ENCODE measurements at places on chromosomes 5 and 9. TPM values are rescaled to one million over a fixed set of nuclear protein-coding genes. Genes with fewer than 3 reads are reported as not detected.

DNA sequence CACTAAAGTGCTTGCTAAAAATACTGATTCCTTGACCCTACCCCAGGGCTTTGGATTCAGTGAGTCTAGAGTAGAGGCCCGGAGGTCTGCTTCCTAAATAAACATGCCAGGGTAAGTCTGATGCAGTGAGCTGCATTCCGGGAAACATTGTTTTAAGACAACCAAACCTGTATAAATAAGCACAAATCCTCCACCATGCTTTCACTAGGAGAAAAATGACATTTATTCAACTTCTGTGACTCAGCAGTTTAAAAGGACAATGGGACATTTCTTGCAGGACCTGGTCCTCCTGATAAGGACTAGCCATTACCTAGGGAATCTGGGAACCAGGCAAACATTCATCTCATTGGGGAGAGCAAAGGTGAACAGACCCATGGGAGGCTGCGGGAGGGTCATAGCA is 335.3 kb downstream of the MLLT3 start:
- H3K4me3 ChIP-seq: no peak overlapping the region
- H3K36me3 ChIP-seq: no peaks in the 10 kb centered on the region
- no peak overlapping the region for H3K27ac ChIP-seq

DNA sequence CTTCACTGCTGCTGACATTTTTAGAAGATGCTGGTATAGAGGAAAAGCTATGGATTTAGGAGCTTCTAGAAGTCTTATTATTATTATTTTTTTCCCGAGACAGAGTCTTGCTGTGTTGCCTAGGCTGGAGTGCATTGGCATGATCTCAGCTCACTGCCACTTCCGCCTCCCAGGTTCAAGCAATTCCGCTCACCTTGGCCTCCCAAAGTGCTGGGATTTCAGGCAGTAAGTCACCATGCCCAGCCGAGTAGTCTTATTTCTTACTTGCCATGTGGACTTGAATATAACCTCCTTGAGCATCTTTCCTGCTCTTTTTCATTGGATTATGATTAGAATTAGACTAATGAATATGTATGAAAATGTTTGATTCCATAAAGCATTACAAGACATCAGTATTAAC is 119.5 kb downstream of the NR3C1 start:
- H3K27ac ChIP-seq: no peak overlapping the region
- DNase-seq: no peak
- peaks cover 46% of the 10 kb centered on the region for H3K36me3 ChIP-seq
- H3K4me3 ChIP-seq: no peak overlapping the region
- H3K4me1 ChIP-seq: no peaks in the 10 kb centered on the region
- H3K27me3 ChIP-seq: no peaks in the 10 kb centered on the region

The RASGRF2 gene
- polyA plus RNA-seq: not detected

The SPATA31A5 gene
- polyA plus RNA-seq: not detected

- DNase-seq: no peak
- peak overlapping the region; percentile 96 for H3K4me3 ChIP-seq
- H3K27me3 ChIP-seq: no peaks in the 10 kb centered on the region
- peak overlapping the region; percentile 53 for H3K27ac ChIP-seq
- H3K36me3 ChIP-seq: peaks cover 10% of the 10 kb centered on the region
Observed at GRCh38 chr5:154447089-154447725, 1.4 kb downstream of the SAP30L start.

GRCh38 chr5:158390577-158390976 is 531.6 kb upstream of the CLINT1 start:
- H3K27ac ChIP-seq: peak overlapping the region; percentile 34
- DNase-seq: no peak
- no peaks in the 10 kb centered on the region for H3K36me3 ChIP-seq

The GABRP gene
- polyA plus RNA-seq: 0.03 TPM

The SHOC1 gene
- polyA plus RNA-seq: not detected

DNA sequence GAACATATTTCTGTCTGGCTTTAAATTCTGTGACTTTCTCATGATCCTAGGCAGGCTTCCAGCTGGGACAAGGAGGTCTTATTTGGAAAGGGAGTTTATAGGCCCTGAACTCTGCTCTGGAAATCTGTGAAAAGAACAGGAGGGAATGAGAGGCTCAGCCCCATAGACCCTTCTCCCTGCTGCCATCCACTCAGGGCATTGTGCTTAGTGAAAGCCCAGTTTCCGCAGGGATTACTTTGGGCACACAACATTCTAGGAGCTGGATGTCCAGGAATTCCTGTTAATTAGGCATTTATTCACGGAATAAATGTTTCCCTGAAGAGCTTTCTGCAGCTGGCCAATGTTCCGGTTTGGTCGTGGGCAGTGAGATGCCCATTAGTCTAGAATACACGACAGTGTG is 32.7 kb upstream of the COL15A1 start:
- H3K4me3 ChIP-seq: no peak overlapping the region
- peaks cover 23% of the 10 kb centered on the region for H3K4me1 ChIP-seq
- no peaks in the 10 kb centered on the region for H3K36me3 ChIP-seq
- no peak for DNase-seq
- H3K27me3 ChIP-seq: no peaks in the 10 kb centered on the region
- no peak overlapping the region for H3K27ac ChIP-seq

The TEX53 gene
- not detected for polyA plus RNA-seq

- H3K4me3 ChIP-seq: no peak overlapping the region
- H3K27me3 ChIP-seq: no peaks in the 10 kb centered on the region
- no peak for DNase-seq
- peaks cover 3% of the 10 kb centered on the region for H3K4me1 ChIP-seq
- peak overlapping the region; percentile 77 for H3K27ac ChIP-seq
- H3K36me3 ChIP-seq: no peaks in the 10 kb centered on the region
Observed at GRCh38 chr9:89154651-89155336, 23.8 kb downstream of the SHC3 start.

- H3K4me1 ChIP-seq: peaks cover 82% of the 10 kb centered on the region
- no peak overlapping the region for H3K4me3 ChIP-seq
- H3K36me3 ChIP-seq: peaks cover 14% of the 10 kb centered on the region
- no peaks in the 10 kb centered on the region for H3K27me3 ChIP-seq
- DNase-seq: no peak
Observed at GRCh38 chr5:150615141-150615699, 25.2 kb upstream of the SYNPO start.

DNA sequence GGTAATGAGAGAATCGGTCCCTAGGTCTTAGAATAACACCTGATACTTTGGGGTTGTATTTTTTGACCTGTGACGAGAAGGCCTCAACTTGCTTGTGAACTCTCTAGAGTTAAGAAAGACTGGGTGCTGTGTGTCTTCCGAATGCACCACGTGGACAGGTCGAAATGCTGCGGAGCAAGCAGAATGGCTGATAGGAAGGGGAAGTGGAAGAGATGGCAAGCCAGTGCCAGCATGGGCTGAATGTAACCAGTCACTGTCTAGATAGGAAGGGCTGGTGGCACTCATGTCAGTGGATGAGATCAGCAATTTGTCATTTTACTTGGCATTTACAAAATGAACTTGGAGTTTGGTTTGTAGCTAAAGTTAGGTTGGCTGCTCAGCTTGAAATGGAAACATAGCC is 5.6 kb downstream of the OTULINL start:
- H3K27ac ChIP-seq: no peak overlapping the region
- H3K36me3 ChIP-seq: no peaks in the 10 kb centered on the region
- H3K4me1 ChIP-seq: no peaks in the 10 kb centered on the region
- H3K27me3 ChIP-seq: peaks cover 34% of the 10 kb centered on the region
- DNase-seq: no peak

DNA sequence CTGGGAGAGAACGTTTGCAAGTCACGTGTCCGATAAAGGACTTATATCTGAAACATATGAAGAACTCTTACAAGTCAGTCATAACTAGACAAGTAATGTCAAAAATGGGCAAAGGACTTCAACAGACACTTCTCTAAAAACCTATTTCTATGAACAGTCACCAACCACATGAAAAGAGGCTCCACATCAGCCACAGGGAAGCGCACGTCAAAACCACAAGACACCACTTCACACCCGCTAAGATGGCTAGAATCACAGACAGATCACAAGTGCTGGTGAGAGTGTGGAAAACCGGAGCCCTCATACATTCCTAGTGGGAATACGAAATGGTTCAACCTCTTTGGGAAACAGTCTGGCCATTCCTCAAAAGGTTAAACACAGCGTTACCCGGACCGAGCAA is 11.5 kb upstream of the CARD9 start:
- no peak for DNase-seq
- no peaks in the 10 kb centered on the region for H3K4me1 ChIP-seq
- no peaks in the 10 kb centered on the region for H3K27me3 ChIP-seq
- no peak overlapping the region for H3K4me3 ChIP-seq
- H3K27ac ChIP-seq: no peak overlapping the region

The SLC6A18 gene
- polyA plus RNA-seq: not detected

DNA sequence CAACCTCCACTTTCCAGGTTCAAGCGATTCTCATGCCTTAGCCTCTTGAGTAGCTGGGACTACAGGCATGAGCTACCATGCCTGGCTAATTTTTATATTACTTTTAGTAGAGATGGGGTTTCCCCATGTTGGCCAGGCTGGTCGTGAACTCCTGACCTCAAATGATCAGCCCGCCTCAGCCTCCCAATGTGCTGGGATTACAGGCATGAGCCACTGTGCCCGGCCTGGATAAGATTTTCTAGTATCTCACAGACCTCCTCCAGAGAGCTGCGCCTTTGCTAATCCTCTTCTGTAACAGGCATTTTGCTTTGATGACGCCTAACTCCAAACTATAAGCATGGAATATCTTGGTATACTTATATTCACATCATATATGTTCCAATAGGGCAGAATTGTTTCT is 99.4 kb downstream of the FSTL4 start:
- DNase-seq: no peak
- no peaks in the 10 kb centered on the region for H3K27me3 ChIP-seq
- H3K4me3 ChIP-seq: no peak overlapping the region
- no peak overlapping the region for H3K27ac ChIP-seq
- no peaks in the 10 kb centered on the region for H3K36me3 ChIP-seq

GRCh38 chr5:50898966-50899365 is 232.5 kb downstream of the PARP8 start:
- no peak overlapping the region for H3K27ac ChIP-seq
- DNase-seq: no peak
- no peaks in the 10 kb centered on the region for H3K27me3 ChIP-seq
- no peaks in the 10 kb centered on the region for H3K4me1 ChIP-seq

The CARTPT gene
- polyA plus RNA-seq: not detected

The LCN10 gene
- polyA plus RNA-seq: not detected

DNA sequence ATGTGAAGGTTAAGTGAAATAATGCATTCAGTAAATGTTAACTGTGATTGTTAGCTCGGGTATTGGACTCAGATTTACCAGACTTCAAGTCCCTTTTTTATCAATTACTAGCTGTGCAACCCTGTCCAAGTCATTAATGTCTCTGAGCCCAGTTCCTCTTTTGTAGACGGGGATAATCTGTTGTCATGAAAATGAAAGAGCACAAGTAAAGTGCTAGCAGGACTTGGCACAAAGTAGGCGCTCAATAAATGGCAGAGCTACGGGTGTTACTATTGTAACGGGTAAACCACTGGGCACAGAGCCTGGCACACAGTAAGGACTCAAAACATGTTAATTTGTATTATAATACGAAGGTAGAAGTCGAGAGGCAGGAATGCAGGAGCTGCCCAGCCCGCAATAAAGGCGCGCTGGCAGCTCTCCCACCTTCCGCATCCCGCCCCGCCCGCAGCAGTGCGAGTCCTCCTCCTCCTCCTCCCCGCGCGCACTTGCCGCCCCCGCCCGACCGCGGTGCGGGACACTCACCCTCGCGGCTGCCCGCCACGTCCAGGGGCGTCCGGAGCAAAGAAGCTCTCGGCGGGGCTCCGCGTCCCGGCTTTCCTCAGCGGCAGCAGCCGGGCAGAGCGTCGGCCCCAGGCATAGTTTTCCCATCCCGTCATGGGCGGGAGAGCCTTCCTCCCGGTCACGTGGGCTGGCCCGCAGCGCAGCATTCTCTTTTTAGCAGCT is at the start of gene C1QTNF2:
Gene C1QTNF2 (minus strand): TSS at position 637 of the 723 bp plus-strand sequence. CDS start 15,615 bp downstream, outside the sequence.
- DNase-seq: peak; percentile 77
- H3K4me3 ChIP-seq: peak within 1 kb of the TSS; percentile 59
- H3K4me1 ChIP-seq: peaks cover 10% of the 10 kb centered on the region
- no peaks in the 10 kb centered on the region for H3K27me3 ChIP-seq
- H3K36me3 ChIP-seq: no peaks in the 10 kb centered on the region

GRCh38 chr5:33321026-33321425 is 119.7 kb upstream of the TARS1 start:
- H3K4me3 ChIP-seq: no peak overlapping the region
- H3K27ac ChIP-seq: peak overlapping the region; percentile 81
- DNase-seq: no peak
- H3K27me3 ChIP-seq: no peaks in the 10 kb centered on the region
- peaks cover 21% of the 10 kb centered on the region for H3K4me1 ChIP-seq
- H3K36me3 ChIP-seq: no peaks in the 10 kb centered on the region

DNA sequence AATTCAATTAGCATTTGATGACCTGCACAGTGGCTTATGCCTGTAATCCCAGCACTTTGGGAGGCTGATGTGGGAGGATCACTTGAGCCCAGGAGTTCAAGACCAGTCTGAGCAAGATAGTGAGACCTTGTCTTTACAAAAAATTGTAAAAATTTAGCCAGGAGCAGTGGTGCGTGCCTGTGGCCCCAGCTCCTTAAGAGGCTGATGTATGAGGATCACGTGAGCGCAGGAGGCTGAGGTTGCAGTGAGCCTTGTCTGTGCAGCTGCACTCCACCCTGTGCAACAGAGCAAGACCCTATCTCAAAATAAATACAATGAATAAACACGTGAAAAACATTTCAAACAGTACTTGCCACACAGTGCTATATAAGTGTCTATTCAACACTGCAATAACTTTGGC is 4.2 kb downstream of the ABCA1 start:
- no peak overlapping the region for H3K27ac ChIP-seq
- no peaks in the 10 kb centered on the region for H3K27me3 ChIP-seq
- no peak overlapping the region for H3K4me3 ChIP-seq
- no peaks in the 10 kb centered on the region for H3K36me3 ChIP-seq
- peaks cover 4% of the 10 kb centered on the region for H3K4me1 ChIP-seq

- DNase-seq: no peak
- H3K27me3 ChIP-seq: peaks cover 14% of the 10 kb centered on the region
- no peaks in the 10 kb centered on the region for H3K4me1 ChIP-seq
- H3K27ac ChIP-seq: no peak overlapping the region
- H3K36me3 ChIP-seq: no peaks in the 10 kb centered on the region
Observed at GRCh38 chr5:76960004-76960625, 7.3 kb downstream of the CRHBP start.

The HTR1A gene
- polyA plus RNA-seq: not detected

DNA sequence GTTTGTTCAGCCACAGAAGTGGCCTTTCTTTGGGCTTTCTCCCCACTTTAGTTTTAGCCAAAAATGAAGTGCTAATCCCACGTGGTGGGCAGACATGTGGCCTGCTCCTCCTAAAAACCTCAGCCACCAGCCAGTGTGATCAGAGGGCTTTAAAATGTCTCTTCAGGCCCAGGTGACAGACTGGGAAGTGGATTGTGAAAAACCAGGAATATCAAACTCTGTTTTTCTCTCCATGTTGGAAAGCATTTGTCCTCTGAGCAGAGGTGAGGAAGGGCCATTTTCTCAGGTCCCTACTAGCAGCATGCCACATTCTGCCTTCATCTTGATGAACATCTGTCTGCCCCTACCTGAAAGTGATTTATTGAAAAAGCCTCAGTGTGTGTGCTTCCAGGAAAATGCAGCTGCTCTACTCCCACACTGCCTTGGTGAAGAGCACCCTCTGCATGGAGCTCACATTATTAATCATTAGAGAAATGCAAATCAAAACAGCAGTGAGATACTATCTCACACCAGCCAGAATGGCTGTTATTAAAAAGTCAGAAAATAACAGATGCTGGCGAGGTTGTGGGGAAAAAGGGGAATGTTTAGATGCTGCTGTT is 181.2 kb upstream of the DMAC1 start:
- H3K4me1 ChIP-seq: peaks cover 8% of the 10 kb centered on the region
- DNase-seq: no peak
- no peaks in the 10 kb centered on the region for H3K27me3 ChIP-seq
- H3K4me3 ChIP-seq: no peak overlapping the region

GRCh38 chr9:77582525-77582924 is 65.6 kb downstream of the GNA14 start:
- H3K4me1 ChIP-seq: peaks cover 3% of the 10 kb centered on the region
- no peaks in the 10 kb centered on the region for H3K27me3 ChIP-seq
- DNase-seq: no peak
- no peak overlapping the region for H3K27ac ChIP-seq
- H3K4me3 ChIP-seq: no peak overlapping the region

Data from SK-N-SH (cell line).